ENCODE measurements at places on chromosomes 13 and 19. TPM values are rescaled to one million over a fixed set of nuclear protein-coding genes. Genes with fewer than 3 reads are reported as not detected.

DNA sequence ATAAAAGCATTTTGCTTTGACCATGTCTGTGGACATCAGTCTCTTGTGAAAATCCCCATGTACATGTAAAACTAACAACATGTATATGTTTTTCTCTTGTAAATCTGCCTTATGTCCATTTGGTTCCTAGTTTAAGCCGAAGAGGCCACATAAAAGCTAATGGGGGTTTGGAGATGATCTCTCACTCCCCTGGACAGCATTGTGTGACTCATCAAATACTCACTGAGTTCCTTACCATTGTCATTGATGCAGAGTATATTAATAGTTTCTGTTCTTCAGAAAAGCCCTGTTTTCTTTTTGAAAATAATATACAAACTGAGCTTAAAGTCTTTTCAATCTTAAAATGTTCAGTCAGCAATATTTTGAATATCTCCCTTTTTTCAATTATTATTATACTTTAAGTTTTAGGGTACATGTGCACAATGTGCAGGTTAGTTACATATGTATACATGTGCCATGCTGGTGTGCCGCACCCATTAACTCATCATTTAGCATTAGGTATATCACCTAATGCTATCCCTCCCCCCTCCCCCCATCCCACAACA, 536.7 kb upstream of the HTR2A start:
- DNase-seq: no peak

- DNase-seq: no peak
Measured at GRCh38 chr19:1364070-1364704, 19.5 kb upstream of the NDUFS7 start.

- DNase-seq: no peak
Measured at GRCh38 chr13:97686594-97686993, 252.6 kb downstream of the RAP2A start.

DNA sequence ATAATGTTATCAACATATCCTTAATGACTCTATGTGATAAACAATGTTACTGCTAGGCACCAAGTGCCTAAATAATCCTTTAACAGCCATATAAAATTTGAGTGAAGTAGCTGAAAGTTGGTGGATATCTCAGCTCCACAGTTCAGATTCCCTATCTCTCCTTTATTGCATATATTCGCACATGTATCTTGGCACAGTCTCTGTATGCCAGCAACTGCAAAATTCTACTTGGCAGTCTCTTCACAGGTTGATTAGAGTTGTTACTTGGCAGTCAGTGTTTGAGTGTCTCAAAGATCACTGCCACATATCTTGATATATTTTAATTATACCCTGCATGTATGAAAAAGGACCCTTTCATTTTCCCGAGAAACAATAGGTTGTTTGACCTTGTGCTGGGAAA, 879.3 kb downstream of the OLFM4 start:
- no peak for DNase-seq

GRCh38 chr13:36282821-36283432, 14.7 kb downstream of the CCDC169 start:
- DNase-seq: no peak

The ZNF709 gene
- 1.5 TPM for total RNA-seq

The FUT2 gene
- total RNA-seq: not detected

The ACTMAP gene
- total RNA-seq: 7.8 TPM
